Left lobe of liver (tissue), 2 donors: ENCODE measurements at places on chromosomes 7 and 10. TPM values are rescaled to one million over a fixed set of nuclear protein-coding genes. Genes with fewer than 3 reads are reported as not detected.

The DEPP1 gene
- total RNA-seq, result 6.8 TPM

The AKR1C8 gene
- 24.7 TPM for total RNA-seq

GRCh38 chr7:101988513-101988912, 171.1 kb downstream of the CUX1 start:
- no peak for DNase-seq

GRCh38 chr7:76507723-76508406, 2.5 kb upstream of the UPK3B start:
- DNase-seq, result no peak

- no peak for DNase-seq
These were observed 1235.3 kb downstream of the GATA3 start for GRCh38 chr10:9289811-9290210.
